Sigmoid colon (tissue), 7 donors: ENCODE measurements at places on chromosomes 11 and 22. TPM values are rescaled to one million over a fixed set of nuclear protein-coding genes. Genes with fewer than 3 reads are reported as not detected.

Gene PDE3B
- 13.5 TPM for polyA plus RNA-seq

Gene LRRC32
- polyA plus RNA-seq, result 1.8 TPM

Gene GAL3ST3
- 0.04 TPM for polyA plus RNA-seq

Gene OR10A2
- polyA plus RNA-seq, result not detected

Gene NFAM1
- polyA plus RNA-seq, result 3.1 TPM

Gene SHANK3
- polyA plus RNA-seq, result 0.60 TPM

Gene LTO1
- polyA plus RNA-seq, result 25.7 TPM

Gene MTMR2
- polyA plus RNA-seq, result 15.7 TPM

Gene USP2
- polyA plus RNA-seq, result 13.2 TPM

Gene PKDREJ
- not detected for polyA plus RNA-seq

Gene KCNK4
- not detected for polyA plus RNA-seq

Gene TSSK2
- not detected for polyA plus RNA-seq

Gene UBTFL1
- polyA plus RNA-seq, result not detected

Gene OR8U1
- not detected for polyA plus RNA-seq

Gene SUSD2
- 2.6 TPM for polyA plus RNA-seq
